COR-L47 (cell line): ENCODE measurements at places on chromosomes 13 and 19.

GRCh38 chr19:41019346-41019745 is 28.3 kb downstream of the CYP2B6 start:
- no peak for DNase-seq

DNA sequence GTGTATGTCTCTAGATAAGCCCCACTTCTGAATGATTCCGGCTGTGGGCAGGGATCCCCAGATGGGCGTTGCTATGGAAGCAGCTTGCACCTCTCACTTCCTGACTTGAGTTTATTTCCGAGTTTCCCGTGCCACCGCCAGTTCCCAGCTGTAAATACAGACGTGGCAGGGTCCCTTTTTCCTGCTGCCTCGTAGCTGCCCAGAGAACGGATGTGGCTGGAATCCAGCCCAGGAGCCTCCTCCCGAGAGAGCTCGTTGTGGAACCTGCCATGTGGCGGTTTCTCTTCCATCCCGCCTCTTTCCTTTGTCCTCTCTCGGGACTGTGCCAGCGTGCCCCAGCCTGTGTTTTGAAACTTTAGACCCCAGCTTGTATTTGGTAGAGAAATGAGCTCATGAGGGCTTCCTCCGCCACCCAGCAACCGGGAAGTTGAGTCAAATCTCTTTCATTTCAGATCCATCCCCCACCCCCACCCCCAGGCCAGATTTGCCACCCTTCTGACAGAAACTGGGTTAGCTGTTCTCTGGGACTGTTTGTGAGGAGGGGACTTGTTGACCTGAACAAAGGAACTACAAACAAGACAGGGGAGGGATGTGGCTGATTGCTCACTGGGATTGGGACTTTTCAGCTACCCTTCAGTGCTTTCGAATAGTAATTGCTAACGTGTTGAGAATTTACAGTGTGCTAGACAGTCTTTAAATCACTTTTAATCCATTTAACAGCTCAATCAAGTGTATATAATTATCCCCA is 96.6 kb downstream of the SIPA1L3 start:
- peak; percentile 84 for DNase-seq

GRCh38 chr13:30991184-30991583 is 58.7 kb downstream of the TEX26 start:
- no peak for DNase-seq

DNA sequence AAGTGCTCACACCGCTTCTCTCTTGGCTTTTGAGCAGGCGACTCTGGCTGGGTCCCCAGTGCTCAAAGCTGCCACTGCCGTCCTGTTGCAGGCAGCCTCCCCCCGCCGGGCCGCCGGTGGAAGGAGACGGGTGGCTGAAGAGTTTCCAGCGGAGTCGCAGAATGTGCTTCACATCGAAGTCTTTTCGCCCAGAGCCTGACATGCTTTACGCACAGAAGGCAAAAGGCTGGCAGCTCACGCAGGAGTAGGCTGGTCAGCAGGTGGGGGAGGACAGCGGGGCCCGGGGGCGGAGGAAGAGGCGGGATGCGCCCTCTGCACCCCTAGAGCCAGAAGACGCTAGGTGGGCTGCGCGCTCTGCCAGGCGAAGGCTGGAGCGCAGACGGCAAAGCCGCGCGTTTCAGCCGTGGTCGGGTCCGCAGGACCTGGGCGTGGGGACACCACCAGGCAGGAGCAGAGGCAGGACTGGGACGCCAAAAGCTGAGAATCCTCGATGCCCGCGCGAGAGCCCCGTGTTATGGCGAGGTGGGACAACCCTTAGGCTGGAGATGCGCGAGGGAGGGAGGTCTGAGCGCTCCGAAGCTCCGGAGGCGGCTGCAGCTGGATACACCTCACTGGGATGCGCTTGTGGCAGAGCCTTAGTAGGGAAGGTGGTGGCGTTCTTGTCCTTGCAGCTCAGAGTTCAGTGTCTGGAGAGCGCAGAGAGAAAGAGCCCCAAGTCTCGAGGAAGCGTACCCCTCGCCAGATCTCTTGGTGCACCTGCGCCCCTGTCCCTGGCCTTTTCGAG is at the start of gene ATXN8OS:
ATXN8OS (plus strand) TSS at position 329 of the 784 bp plus-strand sequence.
- DNase-seq, result no peak

DNA sequence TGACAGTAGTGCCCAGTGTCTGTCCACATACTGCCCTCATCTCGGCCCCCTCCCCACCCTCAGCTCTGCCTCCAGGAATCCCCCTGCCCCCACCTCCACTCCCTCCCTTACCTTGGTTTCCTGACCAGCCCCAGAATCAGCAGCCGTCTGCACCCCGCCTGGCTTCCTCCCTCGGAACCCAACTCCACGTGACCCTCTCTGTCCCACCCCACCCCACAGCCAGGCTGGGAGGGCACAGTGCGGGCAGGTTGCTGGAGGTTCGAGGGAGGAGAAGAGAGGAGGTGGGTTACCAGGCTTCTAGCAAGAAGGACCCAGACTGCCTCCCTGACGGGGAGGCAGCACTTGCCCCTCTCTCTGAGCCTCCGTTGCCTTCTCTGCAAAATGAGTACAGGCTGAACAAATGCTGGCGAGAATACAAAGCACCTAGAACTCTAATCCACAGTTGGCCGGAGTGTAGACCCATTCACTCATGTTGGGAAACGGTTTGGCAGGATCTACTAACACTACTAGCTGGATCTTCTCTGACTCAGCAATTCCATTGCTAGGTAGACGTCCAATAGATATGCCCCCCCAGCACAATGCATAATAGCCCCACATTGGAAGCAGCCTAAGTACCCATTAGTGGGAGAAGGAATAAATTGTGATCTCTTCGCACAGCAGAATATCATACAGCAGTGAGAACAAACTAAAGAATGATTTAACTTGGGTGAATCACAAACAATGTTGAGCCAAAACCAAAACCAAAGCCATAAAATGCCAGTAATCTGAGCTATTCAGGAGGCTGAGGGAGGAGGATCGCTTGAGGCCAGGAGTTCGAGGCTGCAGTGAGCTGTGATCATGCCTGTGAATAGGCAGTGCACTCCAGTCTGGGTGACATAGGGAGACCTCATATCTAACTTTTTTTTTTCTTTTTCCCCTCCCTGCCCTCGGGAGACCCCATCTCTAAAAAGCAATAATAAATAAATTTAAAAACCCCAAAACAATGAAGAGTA is at the start of gene RASAL3:
RASAL3 (minus strand) TSS at position 151 of the 992 bp plus-strand sequence. CDS start 186 bp downstream, outside the sequence.
- DNase-seq, result no peak

GRCh38 chr13:91312324-91312723 is 35.2 kb upstream of the MIR17HG start:
- DNase-seq, result no peak

GRCh38 chr13:41802043-41802683 is 158.7 kb downstream of the VWA8 start:
- DNase-seq, result no peak

- DNase-seq, result no peak
These were observed 32.9 kb upstream of the OXGR1 start for GRCh38 chr13:97027162-97027554.

- peak; percentile 13 for DNase-seq
These were observed 635.4 kb upstream of the ARGLU1 start for GRCh38 chr13:107203146-107203847.

- DNase-seq, result no peak
These were observed 7.7 kb upstream of the CSNK1G2 start for GRCh38 chr19:1933244-1933643.

GRCh38 chr13:63190219-63190618 is 1774.6 kb upstream of the PCDH20 start:
- no peak for DNase-seq

- DNase-seq, result no peak
These were observed 15.5 kb upstream of the CABP5 start for GRCh38 chr19:48059331-48059730.

DNA sequence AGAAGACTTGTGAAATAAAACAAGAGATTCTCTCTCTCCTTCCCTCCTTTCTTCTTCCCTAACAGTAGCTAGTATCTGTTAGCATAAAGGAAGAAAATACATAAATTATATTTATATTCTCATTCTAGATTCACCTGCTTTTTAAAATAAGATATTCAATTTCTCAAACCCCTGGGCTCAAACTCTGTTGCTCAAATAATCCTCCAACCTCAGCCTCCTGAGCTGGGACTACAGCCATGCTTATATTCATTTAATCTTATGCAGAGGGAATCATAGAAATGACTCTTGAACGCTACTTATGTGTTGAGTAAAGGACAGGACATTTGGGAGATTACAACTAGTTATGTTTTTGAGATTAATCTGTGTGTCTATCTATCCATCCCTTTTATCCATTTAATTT is 56.2 kb downstream of the GPC5 start:
- no peak for DNase-seq

- no peak for DNase-seq
These were observed 187.5 kb upstream of the GPC6 start for GRCh38 chr13:93039131-93039530.

DNA sequence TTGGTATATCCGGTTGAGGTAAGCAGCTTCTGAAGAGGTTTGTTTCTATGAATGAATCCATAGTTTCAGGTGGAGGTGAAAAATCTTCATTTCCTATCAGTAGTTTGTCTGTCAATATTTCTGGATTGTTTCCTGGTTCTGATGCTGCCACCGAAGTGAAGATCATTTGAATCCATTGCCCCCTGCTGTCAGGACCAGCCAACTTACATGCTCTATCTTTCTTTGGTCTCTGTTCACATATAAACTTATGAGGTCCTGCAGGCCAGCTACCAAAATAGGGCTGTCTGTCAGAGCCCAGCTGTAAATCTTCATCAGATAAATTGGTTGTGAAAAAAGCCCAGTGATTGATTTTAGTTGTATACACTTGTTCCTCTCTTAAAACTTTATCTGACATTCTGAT is 15.2 kb upstream of the N4BP2L1 start:
- DNase-seq, result no peak

- no peak for DNase-seq
These were observed 98.8 kb downstream of the SOX1 start for GRCh38 chr13:112165712-112166111.

DNA sequence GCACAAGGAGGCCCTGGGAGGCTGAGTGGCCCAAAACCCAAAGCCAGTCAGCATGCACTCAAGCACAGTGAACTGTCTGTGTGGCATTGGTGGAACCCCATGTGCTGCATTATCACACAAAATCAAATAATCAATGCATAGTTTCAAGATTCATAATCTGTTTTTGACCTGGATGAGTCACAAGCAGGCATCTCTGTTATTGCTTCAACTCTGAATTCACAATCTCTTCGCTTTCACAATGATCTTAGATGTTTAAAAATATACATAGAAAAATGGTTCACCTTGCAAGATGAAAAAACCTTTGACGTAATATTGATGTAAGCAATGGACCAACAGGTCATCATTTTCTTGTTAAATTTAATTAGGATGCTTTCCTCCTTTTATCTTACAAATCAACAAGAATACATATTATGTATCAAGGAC is 455.4 kb downstream of the IRS2 start:
- DNase-seq, result no peak

DNA sequence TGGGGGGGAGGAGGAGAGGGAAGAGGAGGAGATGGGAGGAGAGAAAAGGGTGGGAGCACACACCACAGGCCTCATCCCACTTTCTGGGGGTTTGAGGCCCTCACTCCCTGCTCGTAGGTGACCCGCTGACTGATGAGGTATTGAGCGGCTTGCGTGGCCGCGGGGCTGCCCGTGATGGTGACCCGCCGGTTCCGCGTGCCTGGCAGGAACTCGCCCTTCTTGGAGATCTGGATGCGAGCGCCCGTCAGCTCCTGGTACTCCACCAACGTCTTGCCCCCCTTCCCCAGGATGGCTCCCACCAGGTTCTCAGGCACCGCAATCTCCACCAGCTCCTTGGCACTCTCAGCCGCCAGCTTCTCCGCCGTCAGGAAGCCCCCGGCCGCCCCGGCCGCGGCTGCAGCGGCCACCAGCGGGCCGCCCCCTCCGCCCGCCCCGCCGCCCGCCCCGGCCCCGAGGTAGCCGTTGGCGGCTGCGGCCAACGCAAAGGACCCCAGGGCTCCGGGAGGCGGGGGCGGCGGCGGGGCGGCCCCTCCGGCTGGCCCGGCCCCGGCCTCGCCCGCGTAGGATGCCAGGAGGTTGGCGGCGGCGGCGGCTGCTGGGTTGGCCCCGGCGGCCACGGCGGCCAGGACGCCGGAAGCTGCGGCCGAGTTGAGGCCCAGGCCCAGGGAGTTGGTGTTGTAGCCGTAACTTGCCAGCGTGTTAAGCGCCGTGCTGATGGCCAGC is 25.4 kb upstream of the NANOS2 start:
- DNase-seq, result no peak

DNA sequence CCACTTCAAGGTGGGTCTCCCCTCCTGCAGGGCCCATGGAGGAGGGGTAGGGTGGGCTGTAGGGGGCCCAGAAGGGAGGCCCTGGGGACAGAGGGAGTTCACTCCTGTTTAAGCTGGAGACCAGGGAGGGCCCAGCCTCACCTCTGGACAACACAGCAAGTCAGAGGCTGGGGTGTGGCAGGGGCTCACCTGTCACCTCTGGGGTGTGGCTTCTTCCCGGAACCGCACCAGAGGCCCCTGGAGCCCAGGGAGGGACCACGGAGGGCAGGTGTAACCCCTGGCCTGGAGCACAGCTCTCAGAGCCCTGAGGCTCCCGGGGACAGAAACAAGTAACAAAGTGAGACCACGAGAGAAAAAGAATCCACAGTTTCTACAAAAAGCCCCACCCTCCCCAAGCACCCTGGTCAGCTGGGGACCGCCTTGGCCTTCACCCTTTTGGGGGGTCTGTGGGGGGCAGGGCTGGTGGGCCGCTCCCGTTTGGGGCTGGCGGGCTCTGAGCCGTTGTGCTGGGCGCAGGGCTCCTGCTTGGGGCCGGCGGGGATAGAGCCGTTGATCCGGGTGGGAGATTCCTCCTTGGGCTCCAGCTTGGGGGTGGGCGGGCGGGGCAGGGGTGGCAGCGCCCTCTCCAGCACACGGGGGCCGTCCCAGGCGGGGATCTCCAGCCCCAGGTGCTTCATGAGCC is 8.0 kb downstream of the SIRT6 start:
- no peak for DNase-seq

- DNase-seq, result peak; percentile 98
These were observed at the start of gene PRKACA for GRCh38 chr19:14117668-14118164. Gene PRKACA (minus strand): TSS chr19:14117762. CDS start chr19:14117547, 215 bp downstream.

DNA sequence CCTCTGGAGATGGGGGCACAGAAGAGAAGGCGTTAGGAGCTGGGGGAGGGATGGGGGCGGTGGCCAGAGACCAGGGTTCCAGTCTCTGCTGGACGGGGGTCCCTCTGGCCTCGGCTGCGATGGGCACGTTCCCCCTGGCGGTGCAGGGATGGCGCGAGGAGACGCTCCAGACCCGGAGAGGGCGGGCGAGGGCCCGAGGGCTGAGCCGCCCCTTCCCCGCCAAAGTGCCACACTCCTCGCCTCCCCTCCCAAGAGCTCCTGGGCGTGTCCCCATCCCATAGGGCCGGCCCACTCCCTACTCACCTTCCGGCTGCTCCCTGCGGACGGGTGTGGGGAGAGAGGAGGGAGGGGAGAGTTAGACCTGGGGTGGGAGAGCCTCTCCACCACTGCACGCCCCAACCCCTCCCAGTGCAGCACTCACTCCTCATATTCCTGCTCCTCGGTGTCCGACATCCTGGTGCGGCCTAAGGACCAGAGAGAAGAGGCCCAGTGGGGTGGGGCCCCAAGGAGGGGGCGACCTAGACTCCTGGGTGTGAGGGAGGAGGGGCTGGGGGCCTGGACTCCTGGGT is 2.2 kb downstream of the TNNT1 start:
- DNase-seq, result peak; percentile 64

GRCh38 chr19:37309834-37310575 is 60.9 kb upstream of the ZNF527 start:
- peak; percentile 24 for DNase-seq
